ENCODE measurements at places on chromosomes 11 and 22.

- no peak for DNase-seq
Measured at GRCh38 chr11:19674836-19675235, 37.8 kb upstream of the NAV2 start.

DNA sequence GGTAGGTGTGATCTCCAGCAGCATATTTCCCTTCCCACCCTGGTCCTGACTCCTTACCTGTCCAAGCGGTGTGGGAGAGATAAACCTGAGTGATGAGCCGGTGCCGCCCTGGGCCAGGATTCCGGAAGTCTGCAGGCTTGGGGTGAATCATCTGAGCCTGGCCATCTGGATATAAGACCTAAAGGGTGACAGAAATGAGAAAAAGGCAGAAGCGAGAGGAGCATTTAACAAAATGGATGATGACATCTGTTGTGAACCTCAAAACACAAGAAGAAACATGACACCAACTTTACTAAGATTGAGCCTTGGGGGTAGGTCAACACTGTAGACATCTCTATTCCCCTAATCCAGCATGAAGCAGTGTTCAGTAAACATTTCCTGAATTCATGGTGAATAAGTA lies 62.8 kb downstream of the AAMDC start:
- DNase-seq = no peak

DNA sequence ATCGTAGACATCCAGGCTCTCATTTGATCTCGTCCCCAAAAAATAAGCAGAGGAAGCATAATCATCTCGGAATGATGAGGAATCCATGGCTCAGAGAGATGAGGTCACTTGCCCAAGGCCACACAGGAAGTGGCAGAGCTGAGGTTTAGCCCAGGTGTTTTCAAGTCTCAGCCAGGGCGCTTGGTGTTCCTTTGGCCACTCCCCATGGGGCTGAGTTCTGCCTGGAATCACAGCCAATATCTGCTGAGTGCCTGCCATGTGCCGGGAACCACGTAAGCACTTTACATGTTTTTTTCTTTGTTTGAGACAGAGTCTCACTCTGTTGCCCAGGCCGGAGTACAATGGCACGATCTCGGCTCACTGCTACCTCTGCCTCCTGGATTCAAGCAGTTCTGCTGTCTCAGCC lies 29.5 kb upstream of the MYH9 start:
- no peak for DNase-seq

GRCh38 chr11:2302306-2302895 lies 588 bp downstream of the TSPAN32 start:
- no peak for DNase-seq

- no peak for DNase-seq
Measured at GRCh38 chr22:39214006-39214382, 30.8 kb downstream of the PDGFB start.

- no peak for DNase-seq
Measured at GRCh38 chr11:131561501-131561900, 191.1 kb downstream of the NTM start.

- DNase-seq = no peak
Measured at GRCh38 chr11:77406396-77406795, 67.5 kb downstream of the PAK1 start.

Data from tongue (tissue), 3 donors.